CD4-positive, alpha-beta T cell treated with Interleukin-17A for 4 hours (primary cell): ENCODE measurements at places on chromosomes 6 and 20.

GRCh38 chr6:160379466-160379865 is 31.3 kb downstream of the SLC22A3 start:
- DNase-seq = no peak

GRCh38 chr6:166512567-166512966 is 73.9 kb downstream of the RAMACL start:
- peak; percentile 75 for DNase-seq

DNA sequence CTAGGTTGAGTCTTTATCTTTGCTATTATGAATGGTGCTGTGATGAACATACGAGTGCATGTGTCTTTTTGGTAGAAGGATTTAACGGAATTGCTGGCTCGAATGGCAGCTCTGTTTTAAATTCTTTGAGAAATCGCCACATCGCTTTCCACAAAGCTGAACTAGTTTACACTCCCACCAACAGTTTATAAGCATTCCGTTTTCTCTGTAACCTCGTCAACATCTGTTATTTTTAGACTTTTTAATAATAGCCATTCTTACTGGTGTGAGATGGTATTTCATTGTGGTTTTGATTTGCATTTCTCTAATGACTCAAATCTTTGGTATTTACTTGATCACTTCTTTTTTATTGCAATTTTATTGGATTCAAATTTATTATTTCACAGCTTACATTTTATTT is 117.4 kb upstream of the HDGFL1 start:
- DNase-seq = no peak

DNA sequence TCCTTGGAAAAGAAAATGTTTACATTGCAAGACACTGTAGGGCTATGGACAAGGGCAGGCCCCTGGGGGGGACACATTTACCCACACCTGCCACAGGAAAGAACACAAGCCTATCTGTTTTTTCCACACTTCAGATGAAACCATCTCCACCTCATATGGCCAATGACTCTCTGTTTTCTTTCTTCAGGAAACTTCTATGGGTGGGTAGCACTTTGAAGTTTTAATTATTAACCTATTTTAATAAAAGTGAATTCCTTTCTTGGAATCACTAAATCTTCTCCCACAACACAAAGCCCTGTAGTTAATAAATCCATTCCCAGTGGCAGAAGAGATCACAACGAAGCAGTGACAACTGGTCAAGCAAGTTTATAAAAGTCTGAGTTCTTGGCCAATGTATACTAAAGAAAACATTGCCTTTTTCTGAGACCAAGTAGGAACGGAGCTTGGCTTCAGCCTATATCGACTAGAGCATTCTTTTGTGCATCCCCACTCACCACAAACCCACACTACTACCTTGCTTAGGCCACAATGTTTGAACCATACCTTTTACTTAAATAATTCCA is 125.1 kb upstream of the CARMIL1 start:
- DNase-seq = no peak

- DNase-seq = no peak
Measured at GRCh38 chr20:54565255-54565654, 89.9 kb downstream of the DOK5 start.

- peak; percentile 28 for DNase-seq
Measured at GRCh38 chr6:90072501-90072900, 178.2 kb downstream of the GJA10 start.

- DNase-seq = no peak
Measured at GRCh38 chr6:108168090-108168463, 2.3 kb downstream of the NR2E1 start.

DNA sequence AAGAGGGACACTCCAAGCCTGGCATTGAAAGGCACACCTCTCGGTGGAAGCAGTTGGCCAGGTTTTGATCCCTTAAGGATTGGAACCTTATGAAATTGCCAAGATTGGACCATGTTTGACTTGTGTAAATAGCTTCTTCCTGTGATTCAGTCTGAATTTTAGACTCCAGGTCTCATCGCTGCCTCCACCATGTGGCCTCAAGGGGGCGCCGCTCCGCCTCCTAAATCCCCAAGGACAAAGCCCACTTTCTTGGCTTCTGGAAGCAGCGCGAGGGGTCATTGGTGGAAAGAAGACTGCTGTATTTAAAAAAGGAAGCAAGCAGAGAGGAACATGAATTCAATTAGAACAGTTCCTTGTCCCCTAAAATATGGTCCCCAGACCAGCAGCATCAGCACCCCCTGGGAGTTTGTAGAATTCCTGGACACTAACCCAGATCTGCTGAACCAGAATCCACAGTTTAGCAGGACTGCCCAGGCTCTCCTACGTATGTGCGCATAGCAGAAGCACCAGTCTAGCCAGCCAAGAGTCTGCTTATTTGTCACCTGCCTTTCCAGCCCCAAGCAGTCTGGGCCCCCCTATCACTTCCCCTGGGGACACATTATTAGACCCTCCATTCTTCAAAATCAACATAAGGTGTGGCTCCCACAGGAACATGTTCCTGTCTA is 108.5 kb downstream of the LY86 start:
- DNase-seq = peak; percentile 27

GRCh38 chr6:123418071-123418470 is 218.7 kb downstream of the TRDN start:
- DNase-seq = no peak

DNA sequence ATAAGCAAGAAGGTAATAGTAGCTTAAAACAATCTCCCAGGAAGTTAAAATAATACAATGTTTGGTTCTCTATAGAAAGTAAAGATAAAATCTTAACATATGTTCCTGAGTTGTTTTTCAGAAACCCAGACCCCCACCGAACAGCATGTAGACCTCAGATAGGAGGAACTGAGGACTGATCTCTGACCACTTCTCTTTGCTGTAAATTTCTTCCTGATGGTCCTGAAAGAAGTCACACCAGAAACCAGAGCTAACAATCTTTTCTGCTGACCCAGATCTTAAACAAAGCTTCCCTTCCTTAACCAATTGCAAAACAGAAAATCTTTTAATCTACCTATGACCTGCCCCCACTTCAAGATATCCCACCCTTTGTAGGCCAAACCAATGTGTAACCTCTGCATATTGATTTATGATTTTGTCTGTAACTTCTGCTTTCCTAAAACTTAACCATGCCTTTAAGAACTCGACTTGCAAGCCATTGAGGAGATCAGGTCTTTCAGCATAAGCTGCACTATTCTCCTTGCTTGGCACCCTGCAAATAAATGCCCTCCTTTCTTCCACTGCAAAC is 21.9 kb upstream of the BEND6 start:
- DNase-seq = no peak

DNA sequence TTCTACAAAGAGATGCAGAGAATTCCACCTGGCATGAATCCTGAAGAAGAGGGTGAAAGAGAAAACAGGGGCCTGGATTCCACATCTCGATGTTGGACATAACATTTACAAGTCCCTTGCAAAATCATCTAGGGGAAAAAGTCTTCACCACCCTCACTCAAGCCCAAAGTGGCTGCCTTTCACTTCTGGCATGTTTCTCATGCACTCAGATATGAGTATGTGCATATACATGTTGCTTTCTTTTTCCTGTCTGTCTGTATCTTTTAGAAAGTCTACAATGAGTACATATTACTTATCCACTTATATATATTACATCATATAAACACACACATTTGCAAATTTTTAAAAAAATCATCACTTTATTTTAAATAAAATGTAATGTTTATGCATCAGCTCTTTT is 159.3 kb downstream of the KIF6 start:
- no peak for DNase-seq

DNA sequence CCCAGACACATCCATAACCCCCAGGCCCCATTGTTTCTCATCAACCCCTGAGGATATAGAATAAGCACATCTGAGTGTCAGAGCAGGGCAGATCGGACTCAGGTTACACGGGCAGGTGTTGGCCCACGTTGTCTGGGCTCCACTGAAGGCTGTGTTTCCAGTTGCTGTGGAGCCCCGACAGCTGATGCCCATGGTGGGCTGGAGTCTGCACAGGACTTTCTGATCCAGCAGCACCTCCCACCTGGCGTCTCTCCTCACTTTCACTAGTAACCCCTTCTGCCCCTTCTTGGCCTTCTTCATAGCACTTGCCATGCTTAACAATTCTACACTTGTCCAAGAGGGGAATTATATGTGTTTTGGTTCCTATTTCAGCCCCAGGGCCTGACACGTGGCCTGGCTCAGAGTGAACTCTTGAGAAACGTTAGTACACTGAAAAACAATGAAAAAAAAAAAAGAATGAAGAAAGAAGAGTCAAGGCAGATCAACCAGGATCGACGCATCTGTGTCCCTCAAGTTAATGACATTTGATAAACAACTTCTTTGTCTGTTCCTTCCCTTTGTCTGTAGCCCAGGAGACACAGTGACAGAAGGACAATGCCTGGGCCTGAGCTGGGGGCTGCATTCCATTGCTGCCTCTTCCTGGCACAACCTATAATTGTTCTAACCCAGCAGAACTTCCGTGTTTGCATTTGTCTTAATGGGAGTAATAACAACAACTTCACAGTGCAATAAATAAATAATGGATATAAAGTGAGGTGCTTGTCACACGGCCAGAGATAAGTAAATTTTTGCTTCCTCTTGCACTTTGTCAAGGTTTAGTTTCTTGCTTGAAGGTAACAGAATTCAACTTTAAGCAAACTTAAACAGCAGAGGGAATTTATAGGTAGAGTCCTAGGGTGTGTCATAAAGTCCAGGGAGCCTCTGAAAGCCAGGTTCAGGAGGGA is 224.2 kb upstream of the SSTR4 start:
- no peak for DNase-seq

DNA sequence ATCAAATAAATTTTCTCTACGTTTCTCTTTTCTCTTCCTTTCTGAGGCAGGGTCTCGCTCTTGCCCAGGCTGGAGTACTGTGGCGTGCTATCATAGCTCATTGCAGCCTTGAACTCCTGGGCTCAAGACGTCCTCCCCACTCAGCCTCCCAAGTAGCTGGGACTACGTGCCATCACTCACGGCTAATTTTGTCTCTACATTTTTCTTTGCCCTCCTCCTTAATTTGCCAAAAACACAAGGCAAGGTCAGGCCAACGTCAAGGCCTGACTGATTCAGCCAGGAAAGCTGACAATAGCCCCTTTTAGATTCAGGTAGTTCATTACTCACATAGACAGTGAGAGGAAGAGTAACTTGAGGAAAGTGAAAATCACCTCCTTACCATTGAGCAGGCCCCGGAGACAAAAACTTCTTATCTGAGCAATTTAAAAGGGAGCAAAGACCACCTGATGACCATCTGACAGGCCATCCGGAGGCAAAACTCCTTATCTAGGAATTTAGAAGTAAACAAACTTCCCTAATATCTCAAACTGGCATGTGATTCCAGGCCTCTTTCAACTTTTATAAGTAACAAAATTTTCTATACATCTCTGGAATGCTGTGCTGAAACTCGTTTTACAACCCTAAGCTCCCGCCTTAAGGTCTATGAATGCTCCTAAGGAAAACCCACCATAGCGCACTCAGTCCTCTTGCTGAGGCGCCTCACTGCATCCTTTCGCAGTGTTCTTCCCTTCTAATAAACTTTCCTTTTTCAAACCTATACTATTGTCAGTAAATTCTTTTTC is 42.1 kb upstream of the SRPK1 start:
- DNase-seq = no peak

DNA sequence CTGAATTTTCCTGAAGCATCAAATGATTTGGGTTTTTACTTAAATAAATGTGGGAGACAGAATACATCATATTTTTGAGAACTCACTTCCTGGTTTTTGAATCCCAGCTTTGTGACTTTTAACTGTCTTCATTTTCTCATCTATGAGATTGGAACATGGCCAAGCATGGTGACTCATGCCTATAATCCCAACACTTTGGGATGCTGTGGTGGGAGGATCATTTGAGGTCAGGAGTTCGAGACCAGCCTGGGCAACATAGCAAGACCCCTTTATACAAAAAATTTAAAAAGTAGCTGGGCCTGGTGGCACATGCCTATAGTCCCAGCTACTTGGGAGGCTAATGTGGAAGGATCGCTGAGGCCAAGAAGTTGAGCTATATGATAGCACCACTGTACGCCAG is 122.3 kb downstream of the QKI start:
- DNase-seq = no peak

DNA sequence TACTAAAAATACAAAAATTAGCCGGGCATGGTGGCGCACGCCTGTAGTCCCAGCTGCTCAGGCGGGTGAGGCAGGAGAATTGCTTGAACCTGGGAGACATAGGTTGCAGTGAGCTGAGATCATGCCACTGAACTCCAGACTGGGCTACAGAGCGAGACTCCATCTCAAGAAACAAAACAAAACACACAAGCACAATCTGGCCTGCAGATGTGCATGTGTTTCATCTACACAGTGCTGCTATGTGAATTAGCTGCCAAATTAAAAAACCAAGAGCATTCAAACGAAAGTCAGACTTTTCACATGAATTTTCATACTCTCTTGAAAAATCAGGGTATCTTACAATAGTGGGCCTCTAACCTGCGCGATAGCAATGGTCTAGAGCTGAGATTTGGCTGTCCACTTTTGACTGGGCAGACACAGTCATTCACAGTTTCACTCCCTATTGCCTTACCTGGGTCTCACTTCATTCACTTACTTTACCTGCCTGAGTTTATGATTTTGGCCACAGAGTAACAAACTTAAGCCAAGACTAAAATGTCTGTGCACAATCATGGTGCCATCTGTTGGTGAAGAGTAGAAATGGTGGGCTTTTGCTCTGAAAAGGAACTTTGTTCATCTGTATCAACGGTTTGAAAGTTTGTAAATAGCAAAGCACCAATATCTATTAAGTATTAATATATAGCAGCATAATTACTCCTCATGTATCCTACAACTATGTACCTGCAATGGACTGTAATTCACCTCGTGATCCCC is 138.5 kb upstream of the UST start:
- no peak for DNase-seq

- DNase-seq = no peak
Measured at GRCh38 chr6:159716247-159717096, 10.8 kb upstream of the WTAP start.

GRCh38 chr6:146770965-146771735 is 172.4 kb downstream of the ADGB start:
- DNase-seq = peak; percentile 55

DNA sequence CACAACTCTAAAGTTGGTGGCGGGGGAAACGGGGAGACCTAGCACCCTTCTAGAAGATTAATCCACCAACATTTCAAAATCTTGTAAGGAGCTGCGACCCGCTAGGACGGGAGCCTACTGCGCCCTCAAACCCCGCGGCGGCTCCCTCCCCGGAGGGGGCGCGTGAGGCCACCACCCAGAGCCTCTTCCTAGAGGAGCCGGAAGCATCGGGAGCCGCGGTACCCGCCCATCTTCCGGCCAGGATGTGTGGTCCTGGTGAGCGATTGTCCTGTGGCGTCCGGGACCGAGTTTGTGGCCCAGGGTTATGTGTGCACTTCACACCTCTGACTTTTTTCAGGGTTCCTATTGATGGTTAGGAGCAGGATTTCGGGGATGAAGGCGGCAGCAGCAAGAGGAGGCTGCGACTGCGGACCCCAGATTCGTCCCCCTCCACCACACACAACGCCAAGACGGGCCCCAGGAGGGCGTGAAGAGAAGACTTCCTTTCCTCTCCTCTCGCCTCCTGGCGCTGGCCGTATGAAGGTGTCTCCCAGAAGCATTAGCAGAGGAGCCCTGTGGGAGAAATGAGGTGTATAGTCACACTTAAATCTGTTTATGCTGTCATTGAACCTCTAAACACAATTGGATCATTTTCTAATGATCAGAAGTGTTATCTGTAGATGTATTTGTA is 10.7 kb downstream of the ZNF165 start:
- DNase-seq = no peak

- no peak for DNase-seq
Measured at GRCh38 chr6:24458941-24459340, 30.4 kb downstream of the GPLD1 start.
